CD8-positive, alpha-beta memory T cell (primary cell): ENCODE measurements at places on chromosomes 5 and 9.

DNA sequence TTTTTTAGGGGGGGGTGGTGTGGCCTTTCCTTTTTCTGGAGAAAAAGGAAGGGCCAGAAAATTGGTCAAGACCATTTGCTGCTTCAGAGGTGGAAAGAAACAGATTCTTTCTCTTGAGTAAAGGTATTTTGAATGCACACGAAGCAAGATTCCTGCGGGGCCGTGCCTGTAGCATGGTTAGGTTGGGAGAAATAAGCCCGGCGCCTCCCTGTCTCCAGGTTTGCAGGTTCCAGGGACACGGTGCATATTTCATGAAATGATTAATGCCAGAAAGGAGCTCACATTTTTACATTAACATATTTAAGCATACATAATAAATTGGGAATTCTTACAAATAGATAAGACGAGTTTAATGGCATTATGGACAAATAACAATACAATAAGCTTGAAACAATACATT lies 409.5 kb upstream of the IRX1 start:
- DNase-seq: no peak

- DNase-seq: no peak
Observed at GRCh38 chr5:5150667-5151066, 10.5 kb downstream of the ADAMTS16 start.

- no peak for DNase-seq
Observed at GRCh38 chr5:91122651-91123050, 260.5 kb downstream of the ARRDC3 start.

GRCh38 chr5:33180900-33181299 lies 259.9 kb upstream of the TARS1 start:
- no peak for DNase-seq

- DNase-seq: no peak
Observed at GRCh38 chr5:100518377-100518776, 16.8 kb upstream of the FAM174A start.
